Lower lobe of right lung (tissue), 2 donors: ENCODE measurements at places on chromosomes 1 and 21.

GRCh38 chr1:114353262-114353661 lies 157.7 kb downstream of the TRIM33 start:
- no peaks in the 10 kb centered on the region for H3K36me3 ChIP-seq
- H3K4me1 ChIP-seq = peaks cover 12% of the 10 kb centered on the region
- DNase-seq = peak; percentile 56
- no peak overlapping the region for H3K27ac ChIP-seq
- no peak overlapping the region for H3K4me3 ChIP-seq

DNA sequence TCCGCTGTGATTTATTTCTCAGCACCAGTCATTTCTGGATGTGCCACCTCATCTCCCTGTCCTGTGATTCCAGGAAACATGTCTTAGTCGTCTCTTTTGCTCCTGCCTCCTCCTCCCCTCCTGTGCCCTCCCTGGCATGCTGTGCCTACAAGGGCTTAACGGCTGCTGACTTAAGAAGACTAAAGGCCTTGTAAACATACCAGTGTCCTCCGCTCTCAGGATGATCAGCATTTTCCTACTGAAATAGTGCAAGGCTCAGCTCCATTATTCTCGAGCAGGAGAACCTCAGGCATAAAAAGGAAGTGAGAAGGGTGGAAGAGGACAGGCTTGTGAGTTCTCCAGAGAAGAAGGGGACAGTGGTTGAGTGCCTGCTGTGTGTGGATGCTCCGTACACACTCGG lies 61.6 kb upstream of the RUNX3 start:
- H3K36me3 ChIP-seq = no peaks in the 10 kb centered on the region
- no peak overlapping the region for H3K27ac ChIP-seq
- no peak overlapping the region for H3K4me3 ChIP-seq
- no peak for DNase-seq
- H3K4me1 ChIP-seq = no peaks in the 10 kb centered on the region
- H3K27me3 ChIP-seq = peaks cover 11% of the 10 kb centered on the region

DNA sequence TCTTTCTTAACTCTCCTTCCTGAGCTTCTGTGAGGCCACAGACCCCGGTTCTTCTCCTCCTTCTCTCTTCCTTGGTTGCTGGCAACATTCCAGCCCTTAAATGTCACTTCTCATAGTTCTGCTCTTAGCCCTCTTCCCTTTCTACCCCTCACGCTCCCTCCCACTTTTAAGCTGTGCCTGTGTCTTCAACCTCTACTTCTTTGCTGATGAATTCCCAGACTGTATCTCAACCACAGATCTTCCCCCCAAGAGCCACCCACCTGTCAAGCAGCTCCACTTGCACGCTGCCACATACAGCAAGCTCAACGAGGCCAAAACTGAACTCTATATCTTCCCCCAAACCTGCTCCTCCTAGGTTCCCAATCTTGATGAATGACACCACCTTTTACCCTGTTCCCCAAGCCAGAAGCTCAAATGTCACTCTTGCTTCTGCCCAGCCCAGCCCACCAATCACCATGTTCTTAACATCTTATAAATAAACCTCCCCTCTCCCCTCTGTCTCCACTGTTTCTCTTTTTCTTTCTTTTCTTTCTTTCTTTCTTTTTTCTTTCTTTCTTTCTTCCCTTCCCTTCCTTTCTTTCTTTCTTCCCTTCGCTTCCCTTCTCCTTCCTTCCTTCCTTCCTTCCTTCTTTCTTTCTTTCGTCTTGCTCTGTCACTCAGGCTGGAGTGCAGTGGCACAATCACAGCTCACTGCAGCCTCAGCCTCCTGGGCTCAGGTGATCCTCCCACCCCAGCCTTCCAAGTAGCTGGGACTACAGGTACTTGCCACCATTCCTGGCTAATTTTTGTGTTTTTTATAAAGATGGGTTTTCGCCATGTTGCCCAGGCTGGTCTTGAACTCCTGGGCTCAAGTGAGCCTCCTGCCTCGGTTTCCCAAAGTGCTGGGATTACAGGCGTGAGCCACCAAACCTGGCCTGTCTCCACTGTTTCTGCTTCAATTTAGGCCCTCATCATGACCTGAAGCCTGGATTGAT lies 19.8 kb upstream of the PTP4A2 start:
- no peak for DNase-seq
- peak overlapping the region; percentile 89 for H3K27ac ChIP-seq
- no peaks in the 10 kb centered on the region for H3K27me3 ChIP-seq
- H3K4me1 ChIP-seq = peaks cover 62% of the 10 kb centered on the region
- no peak overlapping the region for H3K4me3 ChIP-seq

GRCh38 chr1:171252482-171252881 lies 4.2 kb downstream of the FMO1 start:
- H3K4me1 ChIP-seq = peaks cover 2% of the 10 kb centered on the region
- DNase-seq = no peak
- H3K36me3 ChIP-seq = no peaks in the 10 kb centered on the region
- H3K27me3 ChIP-seq = peaks cover 10% of the 10 kb centered on the region
- no peak overlapping the region for H3K27ac ChIP-seq

GRCh38 chr1:55369474-55369873 lies 154.3 kb upstream of the USP24 start:
- DNase-seq = no peak
- H3K4me3 ChIP-seq = no peak overlapping the region
- H3K4me1 ChIP-seq = no peaks in the 10 kb centered on the region
- no peak overlapping the region for H3K27ac ChIP-seq
- no peaks in the 10 kb centered on the region for H3K27me3 ChIP-seq

DNA sequence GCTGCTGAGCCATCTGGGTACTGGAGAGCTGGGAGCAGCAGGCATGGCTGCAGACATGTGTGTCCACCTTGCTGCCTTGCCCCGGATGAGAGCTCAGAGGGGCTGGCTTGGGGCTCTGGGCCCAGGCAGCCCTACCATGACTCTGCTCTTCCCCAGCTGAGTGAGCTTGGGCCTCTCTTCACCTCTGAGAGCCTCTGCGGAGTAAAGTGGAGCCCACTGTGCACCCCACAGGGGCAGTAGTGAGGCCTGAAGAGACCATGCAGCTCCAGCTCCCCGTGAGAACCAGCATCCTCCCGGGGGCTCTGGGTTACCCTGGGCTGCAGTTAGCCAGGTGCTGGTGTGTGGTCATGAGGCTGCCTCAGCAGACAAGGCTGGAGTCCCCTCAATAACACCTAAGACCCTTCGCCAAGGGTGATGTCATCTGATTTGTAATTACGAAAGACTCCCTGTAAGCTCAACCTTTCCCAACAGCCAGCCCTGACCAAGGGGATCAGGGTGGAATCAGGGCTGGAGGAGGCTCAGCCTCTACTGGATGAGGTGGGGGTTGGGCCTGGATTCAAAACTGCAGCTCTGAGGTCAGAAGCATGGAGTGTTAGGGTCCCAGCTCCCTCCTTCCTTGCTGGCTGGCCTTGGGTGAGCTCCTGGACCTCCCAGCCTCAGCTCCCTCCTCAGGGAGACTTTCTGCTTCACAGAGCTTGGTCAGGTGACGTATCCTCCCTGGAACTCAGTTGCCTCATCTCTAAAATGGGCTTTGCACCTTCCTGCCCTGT lies 308.0 kb downstream of the MATN1 start:
- H3K27me3 ChIP-seq = peaks cover 20% of the 10 kb centered on the region
- H3K36me3 ChIP-seq = no peaks in the 10 kb centered on the region
- H3K4me1 ChIP-seq = no peaks in the 10 kb centered on the region
- no peak for DNase-seq
- H3K27ac ChIP-seq = no peak overlapping the region

GRCh38 chr1:200428482-200429205 lies 18.8 kb upstream of the ZNF281 start:
- H3K27me3 ChIP-seq = no peaks in the 10 kb centered on the region
- H3K27ac ChIP-seq = no peak overlapping the region
- H3K36me3 ChIP-seq = no peaks in the 10 kb centered on the region
- no peak overlapping the region for H3K4me3 ChIP-seq

DNA sequence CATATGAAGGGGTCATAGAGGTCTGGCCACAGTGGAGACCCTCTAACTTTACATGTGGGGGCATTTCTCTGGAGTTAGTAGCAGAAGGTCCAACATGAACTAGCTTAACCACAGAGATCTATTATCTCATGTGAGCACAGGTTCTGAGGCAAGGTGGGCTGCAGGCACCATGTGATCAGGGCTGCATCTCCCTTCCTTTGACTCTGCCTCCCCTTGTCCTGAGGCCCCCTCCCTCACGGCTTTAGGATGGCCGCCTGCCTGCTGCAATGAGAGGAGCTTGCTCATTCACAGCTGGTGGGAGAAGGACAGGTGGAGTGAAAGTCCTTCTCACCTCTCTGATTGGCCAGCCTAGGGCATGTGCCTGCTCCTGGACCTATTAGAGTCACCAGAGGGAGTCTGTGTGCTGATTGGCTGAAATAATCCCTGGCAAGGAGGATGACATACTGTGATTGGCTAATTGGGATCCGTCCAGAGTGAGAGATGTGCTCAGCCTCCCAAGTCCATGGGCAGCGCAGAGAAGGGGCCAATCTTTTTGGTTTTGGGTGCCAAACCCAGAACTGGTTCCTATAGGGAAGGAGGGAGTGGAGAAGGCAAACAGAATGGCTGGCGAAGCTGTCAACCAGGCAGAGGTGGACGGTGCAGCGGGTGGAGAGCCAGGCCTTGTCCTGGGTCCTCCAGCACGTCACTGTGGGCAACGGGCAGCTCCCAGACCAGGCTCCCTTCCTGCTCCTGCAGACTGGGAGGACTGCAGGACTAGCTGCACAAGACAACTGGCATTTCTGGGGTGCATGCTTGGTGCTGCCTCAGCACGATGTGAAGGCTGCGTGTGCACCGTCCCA lies 39.4 kb upstream of the C1orf174 start:
- H3K36me3 ChIP-seq = no peaks in the 10 kb centered on the region
- H3K27ac ChIP-seq = no peak overlapping the region
- H3K27me3 ChIP-seq = peaks cover 24% of the 10 kb centered on the region

DNA sequence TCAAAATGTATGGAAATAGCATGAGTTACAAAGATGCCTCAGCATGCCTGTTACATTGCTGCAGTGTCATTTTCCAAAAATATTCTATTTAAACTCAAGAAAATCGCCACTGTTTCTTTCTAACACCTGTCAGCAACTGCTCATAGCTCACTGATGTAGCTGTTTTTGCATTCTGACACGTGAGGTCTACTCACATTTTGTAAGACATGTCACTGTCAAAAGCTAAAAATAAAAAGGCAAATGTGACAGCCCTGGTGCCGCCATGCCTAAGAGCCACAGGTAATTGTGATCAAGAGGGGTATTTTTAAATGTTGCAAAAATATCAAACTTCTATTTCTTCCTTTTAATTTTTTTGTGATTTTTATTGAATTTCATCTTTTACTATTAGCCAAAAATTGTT lies 556.2 kb upstream of the TMPRSS15 start:
- H3K27me3 ChIP-seq = no peaks in the 10 kb centered on the region
- no peaks in the 10 kb centered on the region for H3K36me3 ChIP-seq
- H3K27ac ChIP-seq = no peak overlapping the region
- H3K4me3 ChIP-seq = no peak overlapping the region
- no peak for DNase-seq

DNA sequence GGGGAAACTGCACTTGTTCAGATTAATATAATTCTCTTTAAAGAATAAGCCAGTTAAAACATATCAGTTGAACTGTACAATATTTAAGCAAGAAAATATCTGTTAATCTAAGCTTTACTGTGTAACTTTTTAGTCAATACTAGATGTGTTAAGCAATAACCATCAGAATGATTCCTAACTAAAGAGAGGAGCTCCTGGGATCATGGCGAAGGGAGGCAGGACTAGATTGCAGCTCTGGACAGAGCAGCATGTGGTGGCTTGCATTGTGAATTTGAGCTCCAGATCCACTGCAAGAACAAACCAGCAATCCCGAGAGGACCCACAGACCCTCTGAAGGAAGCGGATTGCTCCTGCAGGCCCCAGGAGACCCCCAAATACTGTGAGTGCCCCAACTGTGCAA lies 21.9 kb downstream of the LYST start:
- no peak for DNase-seq
- H3K27me3 ChIP-seq = no peaks in the 10 kb centered on the region
- H3K36me3 ChIP-seq = no peaks in the 10 kb centered on the region
- H3K4me1 ChIP-seq = peaks cover 18% of the 10 kb centered on the region
- no peak overlapping the region for H3K4me3 ChIP-seq
